ENCODE measurements at places on chromosomes 16 and 17. TPM values are rescaled to one million over a fixed set of nuclear protein-coding genes. Genes with fewer than 3 reads are reported as not detected.

Gene POLR3K
- 3.3 TPM for total RNA-seq

Gene SPATA33
- 2.0 TPM for total RNA-seq

Gene HOXB7
- 6.4 TPM for total RNA-seq

Gene KIF18B
- under 0.01 TPM for total RNA-seq

Gene CLEC19A
- not detected for total RNA-seq

Gene MMP2
- 1,311 TPM for total RNA-seq

Gene MGAT5B
- total RNA-seq, result 0.17 TPM

Gene ADAM11
- total RNA-seq, result 0.66 TPM

Gene LONP2
- total RNA-seq, result 60.8 TPM

Gene ADGRG1
- total RNA-seq, result 0.51 TPM

Gene KRTAP16-1
- total RNA-seq, result not detected

Gene PRAC1
- total RNA-seq, result not detected

Gene WDR59
- total RNA-seq, result 14.9 TPM

Gene MYH13
- not detected for total RNA-seq

Gene EPOP
- 0.33 TPM for total RNA-seq

Gene MYL4
- total RNA-seq, result not detected

Gene MYH2
- total RNA-seq, result not detected

Gene SMIM36
- not detected for total RNA-seq
